ENCODE measurements at places on chromosomes 12 and 14.

GRCh38 chr14:64208261-64208660, 85.9 kb downstream of the ESR2 start:
- no peak for DNase-seq

- peak; percentile 59 for DNase-seq
These were observed 8.9 kb downstream of the BICD1 start for GRCh38 chr12:32115404-32116104.

DNA sequence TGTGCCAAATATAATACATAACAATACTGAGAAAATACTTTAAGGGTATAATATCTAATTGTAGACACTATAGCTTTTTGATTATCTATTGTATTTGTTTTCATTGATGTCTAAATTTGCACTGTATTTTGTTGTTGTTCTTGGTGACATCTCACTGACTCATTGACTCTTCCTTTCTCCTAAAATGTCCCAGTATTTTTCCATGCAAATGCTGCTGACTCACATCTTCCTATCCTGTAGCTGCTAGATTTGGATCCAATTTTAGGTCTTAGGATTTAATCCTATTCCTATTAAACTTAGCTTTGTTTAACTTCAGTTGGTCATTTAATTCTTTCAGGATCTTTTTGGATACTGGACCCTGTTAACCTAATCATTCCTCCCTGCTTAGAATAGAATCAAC, 148.5 kb downstream of the TMTC2 start:
- DNase-seq: no peak

- DNase-seq: peak; percentile 15
These were observed 2.1 kb downstream of the WASHC4 start for GRCh38 chr12:105109465-105110212.

DNA sequence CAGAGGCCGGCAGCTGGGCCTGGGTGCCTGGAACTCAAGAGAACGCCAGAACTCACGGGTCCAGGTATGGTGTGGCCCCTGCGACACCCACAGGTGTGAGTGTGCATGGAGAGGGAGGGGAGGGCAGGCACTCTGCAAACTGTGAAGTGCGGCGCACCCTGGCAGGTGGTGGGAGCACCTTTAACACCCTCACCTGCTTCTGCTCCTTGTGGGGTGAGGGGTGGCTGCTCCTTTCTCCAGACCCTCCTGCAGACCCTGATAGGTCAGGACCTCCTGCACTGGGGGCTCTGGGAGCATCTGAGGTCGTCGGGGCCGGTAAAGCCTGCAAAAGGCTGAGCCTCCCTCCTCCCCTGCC, 324.7 kb upstream of the SFSWAP start:
- DNase-seq: no peak

- DNase-seq: no peak
These were observed 51.8 kb downstream of the ZNF664 start for GRCh38 chr12:124024776-124025175.

GRCh38 chr12:65894624-65895390, 70.5 kb downstream of the HMGA2 start:
- DNase-seq: no peak

GRCh38 chr14:80434574-80435321, 223.4 kb upstream of the DIO2 start:
- no peak for DNase-seq

GRCh38 chr14:88430976-88431375, 45.5 kb downstream of the SPATA7 start:
- DNase-seq: no peak

DNA sequence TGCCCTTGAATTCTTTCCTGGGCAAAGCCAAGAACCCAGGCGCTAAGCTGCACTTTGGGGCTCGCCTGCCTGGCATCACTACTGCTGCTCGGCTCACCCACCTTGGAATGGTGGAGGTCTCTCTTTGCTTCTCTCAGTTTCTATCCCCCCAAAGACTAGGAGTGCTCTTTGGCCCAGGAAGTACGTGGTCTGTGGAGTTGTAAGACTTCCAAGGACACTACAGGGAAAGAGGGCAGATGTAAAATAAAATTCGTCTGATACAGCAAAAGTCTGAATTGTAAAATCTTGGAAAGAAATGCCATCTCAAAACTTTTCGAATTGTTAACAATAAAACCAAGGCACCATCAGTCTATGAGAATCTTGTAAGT, 52.5 kb upstream of the MAP1LC3B2 start:
- DNase-seq: no peak

DNA sequence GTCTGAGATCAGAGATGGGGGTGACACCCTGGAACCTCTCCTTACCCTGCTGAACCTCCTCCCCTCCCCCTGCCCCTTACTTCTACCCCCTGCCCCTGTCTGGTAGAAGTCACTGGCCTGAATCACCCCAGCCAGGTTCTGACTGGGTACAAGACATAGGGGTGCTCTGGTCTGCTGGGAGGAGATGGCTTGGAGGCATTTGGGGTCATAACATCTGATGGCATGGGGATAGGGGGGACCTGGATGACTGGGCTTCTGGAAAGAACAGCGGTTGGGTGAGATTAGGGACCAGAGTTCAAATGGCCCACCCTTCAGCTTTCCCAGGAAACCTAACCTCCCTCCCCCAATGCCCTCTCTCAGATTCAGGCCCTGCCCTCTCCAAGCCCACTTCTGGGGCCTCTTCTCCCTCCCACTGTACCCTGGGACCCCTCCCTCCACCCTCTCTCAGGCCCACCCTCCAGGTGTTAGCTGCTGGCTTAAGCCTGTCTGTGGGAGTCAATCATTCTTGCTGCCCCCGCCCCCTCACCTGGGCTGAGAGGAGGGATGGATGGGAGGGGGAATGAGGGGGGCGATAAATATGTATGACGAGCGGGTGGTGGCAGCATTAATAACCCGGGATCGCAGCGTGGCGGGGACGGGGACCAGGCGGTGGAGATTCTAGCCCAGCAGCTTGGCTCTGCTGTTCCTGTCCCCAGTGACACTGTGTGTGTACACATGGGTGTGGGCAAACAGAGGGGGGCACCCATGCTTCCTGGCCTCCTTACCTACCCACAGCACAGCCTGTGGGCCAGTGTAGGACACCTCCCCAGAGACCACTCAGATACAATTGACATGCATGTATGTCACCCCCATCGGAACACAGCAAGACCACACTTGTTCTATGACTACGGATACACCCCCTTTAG, 5.9 kb downstream of the NXPH4 start:
- DNase-seq: no peak

- no peak for DNase-seq
These were observed 339.3 kb downstream of the PCNX1 start for GRCh38 chr14:71246539-71246938.

DNA sequence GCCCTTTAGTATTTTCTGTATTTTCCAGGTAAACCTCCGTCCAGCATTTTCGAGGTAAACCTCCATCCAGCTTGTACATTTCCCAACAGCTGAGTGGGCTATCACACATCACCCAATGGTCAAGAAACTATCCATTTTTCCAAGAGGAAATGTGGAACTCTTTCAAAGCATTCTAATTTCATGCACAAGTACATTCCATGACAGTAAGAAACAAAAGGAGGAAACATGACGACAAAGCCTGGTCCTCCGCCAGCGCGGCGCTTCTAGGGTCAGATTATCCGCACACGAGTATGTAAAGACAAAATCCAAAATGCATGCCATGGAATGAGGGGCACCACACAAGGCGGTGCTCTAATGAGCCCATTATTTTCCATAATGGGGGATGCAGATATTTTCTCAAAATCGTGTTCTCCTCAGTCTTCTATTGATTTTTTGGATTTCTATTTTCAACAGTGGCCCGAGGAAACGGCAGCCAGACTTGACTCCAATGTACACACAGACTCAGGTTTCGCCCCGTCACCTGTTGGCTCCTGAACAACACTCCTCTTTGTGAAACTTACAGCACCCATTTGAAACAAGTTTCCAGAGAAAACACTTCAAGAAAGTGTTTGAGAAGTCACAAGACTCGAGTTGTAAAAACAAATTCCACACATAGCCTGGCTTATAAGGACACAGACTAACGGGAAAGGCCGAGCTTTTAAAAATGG, 107.4 kb downstream of the PRICKLE1 start:
- no peak for DNase-seq

DNA sequence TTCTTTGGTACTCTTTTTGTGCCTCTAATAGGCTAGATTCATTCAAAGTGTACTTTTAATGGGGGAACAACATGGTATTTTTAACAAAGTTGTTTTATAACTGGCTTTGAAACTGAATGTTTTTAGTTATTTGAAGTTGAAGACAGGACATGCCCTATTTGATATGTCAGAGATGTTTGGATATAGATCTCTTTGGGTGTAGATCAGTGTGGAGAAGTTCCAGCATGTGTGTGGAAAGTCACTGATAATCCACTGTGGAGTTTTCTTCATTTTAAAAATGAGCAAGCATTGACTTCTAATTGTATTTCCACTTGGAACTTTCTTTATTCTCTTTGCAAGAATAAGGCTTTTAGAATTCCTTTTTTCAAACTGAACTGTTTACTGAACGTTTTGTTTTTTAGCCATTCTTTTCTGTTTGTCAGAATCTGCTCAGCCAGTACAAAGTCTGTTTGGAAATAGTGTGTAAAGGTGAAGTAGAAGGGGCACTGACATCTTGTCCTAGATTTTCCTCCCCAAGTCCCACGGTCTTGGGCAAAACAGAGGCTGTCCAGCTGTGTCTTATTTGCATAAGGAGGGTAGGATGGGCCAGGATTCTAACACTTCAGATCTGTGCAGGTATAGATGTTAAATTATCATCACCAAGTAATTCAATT, 35.0 kb downstream of the TDP1 start:
- no peak for DNase-seq

GRCh38 chr12:414859-415258, 13.4 kb downstream of the CCDC77 start:
- no peak for DNase-seq

GRCh38 chr14:93333631-93334103, 831 bp upstream of the BTBD7 start:
- DNase-seq: no peak

GRCh38 chr14:88612981-88613380, 50.1 kb downstream of the ZC3H14 start:
- no peak for DNase-seq

DNA sequence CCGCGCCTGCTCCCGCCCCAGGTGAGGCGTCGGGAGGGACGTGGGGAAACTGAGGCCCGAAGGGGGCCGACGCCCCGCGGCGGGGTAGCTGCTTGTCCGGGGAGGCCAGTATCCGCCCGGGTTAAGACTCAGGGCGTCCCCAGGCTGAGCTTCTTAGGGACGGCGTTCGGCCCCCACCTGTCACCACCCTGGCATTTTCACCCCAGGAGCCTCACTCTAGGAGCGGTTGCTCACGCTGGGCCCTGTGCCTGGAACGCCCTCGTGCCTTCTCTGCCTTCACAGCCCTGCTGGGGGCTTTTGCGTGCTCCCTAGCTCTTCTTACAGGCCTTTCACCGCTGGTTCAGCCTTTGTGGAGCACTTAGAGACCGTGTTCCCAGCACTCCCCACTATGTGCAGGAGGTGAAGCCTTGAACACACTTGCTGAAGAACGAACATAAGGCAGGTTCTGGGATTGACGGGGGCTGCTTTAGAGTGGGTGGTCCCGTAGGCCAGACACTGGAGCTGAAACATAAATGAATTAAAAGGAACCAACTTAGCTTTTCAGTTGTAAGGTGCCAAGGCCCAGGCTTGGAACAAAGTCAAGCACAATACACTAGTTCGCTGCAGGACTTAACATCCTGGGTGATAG, 601 bp downstream of the ZNF839 start:
- DNase-seq: peak; percentile 25

DNA sequence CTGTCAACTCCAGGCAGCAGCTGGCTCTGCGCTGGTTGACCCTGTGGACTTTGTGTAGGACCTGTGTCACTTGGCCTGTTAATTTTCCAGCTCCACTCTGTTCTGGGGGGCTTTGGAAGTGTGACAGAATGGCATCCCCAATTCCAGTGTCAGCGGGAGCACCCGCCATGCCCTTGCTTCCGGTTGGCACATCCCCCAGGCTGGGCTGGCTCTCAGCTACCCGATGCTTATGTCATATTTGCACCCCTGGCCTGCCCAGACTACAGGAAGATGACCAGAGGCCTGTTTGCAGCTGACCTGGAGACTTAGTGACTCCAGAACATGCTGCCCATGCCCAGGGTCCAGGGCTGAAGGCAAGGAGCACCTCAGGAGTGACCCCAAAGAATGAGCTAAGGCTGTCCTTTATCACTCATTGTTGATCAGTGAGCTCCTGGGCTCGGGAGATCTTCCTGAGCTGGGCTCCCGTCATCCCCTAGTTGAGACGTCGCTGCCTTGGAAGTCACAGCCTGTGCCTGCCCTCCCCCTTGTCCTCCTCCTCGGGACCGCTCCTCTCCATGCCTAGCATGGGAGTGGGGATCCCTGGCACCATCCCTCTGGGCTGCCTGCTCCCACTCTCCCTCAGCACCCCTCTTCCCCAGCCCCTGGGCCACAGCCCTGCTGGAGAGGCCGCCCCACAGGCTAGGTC, 163.4 kb upstream of the RTL1 start:
- DNase-seq: no peak

GRCh38 chr12:2112401-2112800, 59.6 kb downstream of the CACNA1C start:
- DNase-seq: no peak

GRCh38 chr12:122449317-122449716, 26.8 kb upstream of the CLIP1 start:
- peak; percentile 81 for DNase-seq

- peak; percentile 34 for DNase-seq
These were observed 24.7 kb upstream of the MAP1LC3B2 start for GRCh38 chr12:116534311-116535121.

- peak; percentile 25 for DNase-seq
These were observed 58.9 kb downstream of the DHRS2 start for GRCh38 chr14:23694949-23695663.

DNA sequence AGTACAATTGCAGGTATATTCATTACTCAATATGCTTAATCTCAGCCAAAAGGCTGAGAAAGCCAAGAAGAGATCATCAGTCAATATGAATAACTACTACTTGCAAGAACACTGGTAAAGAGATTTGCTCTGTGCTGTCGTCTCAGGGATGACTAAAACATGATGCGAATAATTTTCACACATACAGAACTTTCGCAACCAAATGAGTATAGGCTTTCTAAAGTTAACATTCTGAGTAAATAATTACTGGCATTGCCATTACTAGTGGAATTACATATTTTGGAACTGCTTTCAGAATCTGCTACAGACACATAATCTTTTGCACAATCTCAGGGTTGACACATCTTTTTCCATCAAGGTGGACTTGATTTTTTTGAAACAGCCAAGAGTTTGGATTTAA, 24.7 kb downstream of the NCKAP1L start:
- DNase-seq: peak; percentile 86

DNA sequence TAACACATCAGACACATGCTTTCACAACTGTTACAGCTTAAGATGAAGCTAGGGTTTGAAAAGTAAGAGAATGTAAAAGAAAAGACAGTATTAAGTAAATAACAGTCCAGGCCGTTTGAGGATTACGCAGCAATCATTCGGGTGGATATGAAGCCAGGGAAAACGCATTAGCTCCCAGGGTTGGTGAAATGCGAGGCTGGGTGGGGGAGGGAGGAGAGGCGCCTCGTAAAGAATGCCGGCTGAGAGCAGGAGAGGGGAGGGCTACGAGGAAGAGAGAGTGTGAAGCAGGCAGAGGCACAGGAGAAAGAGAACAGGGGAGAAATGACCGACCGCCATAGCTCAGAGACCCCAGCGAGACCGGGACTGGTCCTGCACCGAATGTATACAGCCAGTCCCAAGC, 73.0 kb downstream of the IQSEC3 start:
- no peak for DNase-seq

- DNase-seq: no peak
These were observed 45.3 kb downstream of the PRMT8 start for GRCh38 chr12:3536096-3536875.

GRCh38 chr12:92134638-92135274, 10.9 kb downstream of the BTG1 start:
- peak; percentile 70 for DNase-seq

GRCh38 chr14:64117671-64118402, 176.3 kb downstream of the ESR2 start:
- DNase-seq: no peak

GRCh38 chr14:31505411-31505810, 17.6 kb upstream of the GPR33 start:
- DNase-seq: no peak

All from suppressor macrophage treated with lipopolysaccharide for 4 hours (primary cell).